ENCODE measurements at places on chromosomes 6 and 20. TPM values are rescaled to one million over a fixed set of nuclear protein-coding genes. Genes with fewer than 3 reads are reported as not detected.

DDO gene
- 1.8 TPM for total RNA-seq

DOK5 gene
- 8.8 TPM for total RNA-seq

PCSK2 gene
- not detected for total RNA-seq

EYA2 gene
- total RNA-seq, result 0.97 TPM

LAMA4 gene
- total RNA-seq, result 19.1 TPM

TCF19 gene
- total RNA-seq, result 1.5 TPM

C6orf132 gene
- not detected for total RNA-seq

LGSN gene
- not detected for total RNA-seq

PSORS1C2 gene
- not detected for total RNA-seq
